ENCODE measurements at places on chromosomes 7 and 10.

GRCh38 chr10:15112657-15113056, 15.5 kb downstream of the RPP38 start:
- no peak overlapping the region for H3K27ac ChIP-seq
- DNase-seq, result no peak
- no peaks in the 10 kb centered on the region for H3K27me3 ChIP-seq
- H3K36me3 ChIP-seq, result peaks cover 33% of the 10 kb centered on the region
- H3K4me3 ChIP-seq, result no peak overlapping the region

DNA sequence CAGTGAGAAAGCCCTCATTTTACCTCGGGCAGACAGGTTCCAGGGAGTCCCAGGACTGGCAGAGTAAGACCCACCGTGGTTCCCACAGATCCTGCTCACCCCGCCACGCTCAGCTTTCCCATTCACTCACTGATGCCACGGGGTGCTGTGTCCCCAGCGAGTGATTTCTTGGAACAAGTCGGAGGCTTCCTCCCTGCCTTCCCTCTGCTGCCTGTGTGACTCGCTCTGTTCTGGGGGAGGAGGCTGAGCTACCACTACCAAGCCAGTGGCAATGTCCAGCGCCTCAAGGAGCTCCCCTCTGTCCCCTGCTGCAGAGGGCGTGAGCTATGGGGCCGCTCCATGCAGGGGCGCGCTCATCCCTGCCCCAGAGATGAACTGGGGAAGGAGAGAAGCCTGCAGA, 12.6 kb downstream of the IL15RA start:
- peaks cover 5% of the 10 kb centered on the region for H3K4me1 ChIP-seq
- no peaks in the 10 kb centered on the region for H3K27me3 ChIP-seq
- no peak overlapping the region for H3K4me3 ChIP-seq
- no peak overlapping the region for H3K27ac ChIP-seq

- peak; percentile 36 for DNase-seq
- H3K27me3 ChIP-seq, result no peaks in the 10 kb centered on the region
- peaks cover 43% of the 10 kb centered on the region for H3K4me1 ChIP-seq
- H3K4me3 ChIP-seq, result peak overlapping the region; percentile 97
Observed at GRCh38 chr10:61904733-61905725, 3.5 kb downstream of the ARID5B start.

- DNase-seq, result no peak
- H3K4me3 ChIP-seq, result no peak overlapping the region
- no peaks in the 10 kb centered on the region for H3K36me3 ChIP-seq
- no peaks in the 10 kb centered on the region for H3K27me3 ChIP-seq
- H3K4me1 ChIP-seq, result no peaks in the 10 kb centered on the region
Observed at GRCh38 chr10:5071411-5072198, 22.6 kb upstream of the AKR1C3 start.

- no peak for DNase-seq
- no peak overlapping the region for H3K4me3 ChIP-seq
- peaks cover 2% of the 10 kb centered on the region for H3K36me3 ChIP-seq
- H3K27me3 ChIP-seq, result no peaks in the 10 kb centered on the region
Observed at GRCh38 chr7:105245398-105246114, 143.2 kb downstream of the SRPK2 start.

DNA sequence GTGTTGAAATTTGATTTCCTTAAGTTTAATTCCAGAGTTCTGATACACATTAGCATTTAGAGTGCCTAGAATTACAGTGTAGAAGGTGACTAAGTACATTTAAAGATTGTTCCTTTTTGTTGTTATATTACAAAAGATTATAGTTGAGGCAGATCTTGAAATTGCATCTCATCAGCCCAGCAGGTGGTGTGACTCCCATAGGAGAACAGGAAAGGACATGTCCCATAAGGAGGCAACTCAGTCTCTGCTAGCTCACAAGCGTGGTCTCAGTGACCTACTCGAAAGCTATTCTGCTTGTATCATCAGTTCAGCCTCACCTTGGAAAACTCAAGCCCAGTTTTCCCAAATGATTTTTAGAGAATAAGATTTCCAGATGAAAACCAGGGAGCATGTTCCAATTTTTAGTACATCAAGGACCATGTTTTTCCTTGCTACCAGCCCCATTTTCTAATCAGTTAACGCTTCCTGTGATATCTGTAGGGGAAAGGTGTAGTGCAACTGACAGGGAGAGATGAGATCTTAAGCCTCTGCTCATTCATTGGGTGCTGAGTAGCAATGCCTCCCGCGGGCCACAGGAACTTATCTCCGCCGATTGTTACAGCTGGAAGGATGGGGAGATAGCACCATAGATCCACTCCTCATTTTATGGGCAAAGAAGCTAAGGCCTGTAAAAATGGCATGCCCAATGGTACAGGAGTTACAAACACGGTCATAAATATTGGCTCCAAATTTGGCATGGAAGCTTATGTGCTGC, 1.1 kb upstream of the GNAI1 start:
- H3K36me3 ChIP-seq, result no peaks in the 10 kb centered on the region
- no peak overlapping the region for H3K27ac ChIP-seq
- H3K4me1 ChIP-seq, result peaks cover 18% of the 10 kb centered on the region
- peaks cover 49% of the 10 kb centered on the region for H3K27me3 ChIP-seq
- no peak for DNase-seq
- peak overlapping the region; percentile 67 for H3K4me3 ChIP-seq

GRCh38 chr7:142887282-142888015, 1.9 kb upstream of the TRPV6 start:
- H3K27me3 ChIP-seq, result peaks cover 2% of the 10 kb centered on the region
- H3K4me1 ChIP-seq, result no peaks in the 10 kb centered on the region
- no peak overlapping the region for H3K27ac ChIP-seq
- no peak overlapping the region for H3K4me3 ChIP-seq
- DNase-seq, result no peak
- H3K36me3 ChIP-seq, result no peaks in the 10 kb centered on the region

GRCh38 chr7:144027974-144028373, 20.8 kb upstream of the OR2A5 start:
- H3K36me3 ChIP-seq, result no peaks in the 10 kb centered on the region
- H3K27ac ChIP-seq, result no peak overlapping the region

DNA sequence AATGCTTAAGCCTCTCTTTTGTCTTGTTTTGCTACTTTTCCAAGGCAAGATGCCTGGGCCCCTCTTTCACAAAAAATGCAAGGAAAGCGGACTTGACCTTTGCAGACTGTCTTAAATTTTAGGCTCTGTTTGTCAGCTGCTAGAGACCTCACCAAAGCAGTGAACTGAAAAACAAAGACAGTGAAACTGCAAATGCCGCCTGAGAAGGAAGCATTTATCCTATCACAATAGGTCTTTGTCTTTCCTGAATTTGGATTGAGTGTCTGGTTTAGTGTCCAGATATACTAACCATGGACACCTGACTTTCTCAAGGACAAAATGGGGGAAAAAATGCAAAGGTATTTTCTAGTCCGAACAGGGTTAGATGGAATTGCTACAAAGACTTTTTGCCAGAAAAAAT, 256.9 kb downstream of the INHBA start:
- no peaks in the 10 kb centered on the region for H3K27me3 ChIP-seq
- H3K27ac ChIP-seq, result no peak overlapping the region
- H3K36me3 ChIP-seq, result no peaks in the 10 kb centered on the region

- H3K27me3 ChIP-seq, result no peaks in the 10 kb centered on the region
- H3K36me3 ChIP-seq, result no peaks in the 10 kb centered on the region
- no peak overlapping the region for H3K27ac ChIP-seq
- DNase-seq, result no peak
- peaks cover 3% of the 10 kb centered on the region for H3K4me1 ChIP-seq
Observed at GRCh38 chr10:15325243-15325943, 45.7 kb downstream of the FAM171A1 start.

DNA sequence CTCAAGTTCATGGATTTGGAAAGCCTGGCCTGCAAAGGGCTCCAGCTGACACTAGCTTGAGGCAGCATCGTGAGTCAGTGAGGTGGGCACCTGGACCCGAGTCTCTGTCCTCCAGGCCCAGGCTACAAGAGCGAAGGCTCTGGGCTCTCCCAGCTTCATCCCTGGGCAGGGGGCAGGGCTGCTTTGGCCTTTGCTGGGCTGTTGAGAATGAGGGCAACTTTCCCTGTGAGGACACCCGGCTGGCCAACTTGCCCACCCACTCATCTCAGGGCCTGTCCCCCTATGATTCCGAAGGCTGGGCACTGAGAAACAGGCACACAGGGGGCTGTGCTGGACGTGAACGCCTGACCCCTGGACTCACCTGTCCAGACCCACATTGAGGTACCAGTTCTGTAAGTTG, 24.4 kb downstream of the LDB3 start:
- peaks cover 1% of the 10 kb centered on the region for H3K27me3 ChIP-seq
- no peaks in the 10 kb centered on the region for H3K36me3 ChIP-seq

GRCh38 chr10:133405844-133406527, 12.0 kb downstream of the MTG1 start:
- H3K4me1 ChIP-seq, result peaks cover 48% of the 10 kb centered on the region
- H3K27ac ChIP-seq, result no peak overlapping the region
- peaks cover 79% of the 10 kb centered on the region for H3K36me3 ChIP-seq
- DNase-seq, result no peak
- H3K27me3 ChIP-seq, result no peaks in the 10 kb centered on the region
- no peak overlapping the region for H3K4me3 ChIP-seq

- DNase-seq, result no peak
- no peak overlapping the region for H3K27ac ChIP-seq
- peaks cover 24% of the 10 kb centered on the region for H3K4me1 ChIP-seq
- no peak overlapping the region for H3K4me3 ChIP-seq
Observed at GRCh38 chr7:2104716-2105115, 128.0 kb downstream of the MAD1L1 start.

DNA sequence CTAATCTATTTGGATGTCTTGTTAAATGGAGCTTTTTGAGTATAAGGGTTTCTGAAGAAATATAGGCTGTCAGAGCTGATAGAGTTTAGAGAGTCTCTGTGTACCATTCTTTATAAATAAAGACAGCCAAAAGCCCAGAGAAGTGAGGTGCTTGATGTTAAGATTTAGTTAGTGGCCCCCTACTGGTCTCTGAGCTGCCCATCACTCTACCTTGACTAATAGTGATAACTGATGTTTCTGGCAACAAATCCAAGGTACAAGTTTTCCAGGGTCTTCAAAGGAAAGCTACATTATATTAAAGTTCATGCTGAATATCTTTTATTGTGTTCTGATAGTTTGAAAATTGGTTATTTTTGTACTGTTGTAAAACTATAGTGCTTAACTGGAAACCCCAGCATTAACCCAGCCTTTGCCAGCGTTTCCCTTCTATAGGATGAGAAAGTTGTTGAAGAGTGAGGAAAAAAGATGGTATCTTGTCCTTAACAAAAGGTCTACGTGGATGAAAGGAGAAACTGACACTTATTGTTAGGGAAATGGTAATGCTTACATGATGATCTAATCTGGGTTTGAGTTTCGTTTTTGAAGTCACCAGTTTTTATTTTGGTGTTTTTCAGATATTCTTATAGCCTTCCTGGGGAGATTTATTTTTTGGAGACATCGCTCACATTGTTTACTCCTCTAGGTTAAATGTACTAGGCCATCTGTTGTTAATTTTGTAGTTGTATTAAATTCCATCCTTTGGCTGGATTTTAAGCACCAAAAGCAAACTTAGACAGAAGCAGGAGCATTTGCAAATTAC, 79.0 kb downstream of the AUTS2 start:
- no peak overlapping the region for H3K4me3 ChIP-seq
- DNase-seq, result no peak
- H3K27ac ChIP-seq, result no peak overlapping the region
- H3K36me3 ChIP-seq, result no peaks in the 10 kb centered on the region
- no peaks in the 10 kb centered on the region for H3K27me3 ChIP-seq
- peaks cover 2% of the 10 kb centered on the region for H3K4me1 ChIP-seq

DNA sequence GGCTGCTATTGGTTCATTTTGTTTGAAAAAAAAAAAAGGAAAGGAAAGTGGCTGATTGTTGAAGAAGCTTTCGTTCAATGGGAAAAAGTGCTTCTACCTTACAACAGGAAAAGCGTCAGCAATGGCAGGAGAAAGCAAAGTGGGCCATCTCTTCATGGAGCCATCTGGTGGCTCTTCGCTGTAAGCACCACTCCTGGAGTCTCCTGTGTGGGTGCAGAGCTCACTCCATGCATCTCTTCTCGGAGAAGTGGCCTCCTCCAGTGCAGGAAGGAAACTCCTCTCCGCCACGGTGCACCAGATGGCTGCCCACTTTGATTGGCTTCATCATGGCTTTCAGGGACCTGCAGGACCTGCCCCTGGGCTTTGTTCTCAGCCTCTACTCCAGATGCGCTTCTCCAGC, 250.9 kb downstream of the PTEN start:
- no peak overlapping the region for H3K4me3 ChIP-seq
- no peaks in the 10 kb centered on the region for H3K36me3 ChIP-seq
- H3K27me3 ChIP-seq, result peaks cover 11% of the 10 kb centered on the region
- peaks cover 11% of the 10 kb centered on the region for H3K4me1 ChIP-seq

GRCh38 chr10:3538656-3539531, 246.1 kb downstream of the KLF6 start:
- H3K36me3 ChIP-seq, result no peaks in the 10 kb centered on the region
- no peak for DNase-seq
- no peak overlapping the region for H3K27ac ChIP-seq
- no peaks in the 10 kb centered on the region for H3K27me3 ChIP-seq
